ENCODE measurements at places on chromosomes 1 and 21. TPM values are rescaled to one million over a fixed set of nuclear protein-coding genes. Genes with fewer than 3 reads are reported as not detected.

GRCh38 chr1:206651014-206651413 lies 15.7 kb downstream of the DYRK3 start:
- DNase-seq, result no peak

- no peak for DNase-seq
Measured at GRCh38 chr1:168343566-168343965, 62.9 kb downstream of the TBX19 start.

DNA sequence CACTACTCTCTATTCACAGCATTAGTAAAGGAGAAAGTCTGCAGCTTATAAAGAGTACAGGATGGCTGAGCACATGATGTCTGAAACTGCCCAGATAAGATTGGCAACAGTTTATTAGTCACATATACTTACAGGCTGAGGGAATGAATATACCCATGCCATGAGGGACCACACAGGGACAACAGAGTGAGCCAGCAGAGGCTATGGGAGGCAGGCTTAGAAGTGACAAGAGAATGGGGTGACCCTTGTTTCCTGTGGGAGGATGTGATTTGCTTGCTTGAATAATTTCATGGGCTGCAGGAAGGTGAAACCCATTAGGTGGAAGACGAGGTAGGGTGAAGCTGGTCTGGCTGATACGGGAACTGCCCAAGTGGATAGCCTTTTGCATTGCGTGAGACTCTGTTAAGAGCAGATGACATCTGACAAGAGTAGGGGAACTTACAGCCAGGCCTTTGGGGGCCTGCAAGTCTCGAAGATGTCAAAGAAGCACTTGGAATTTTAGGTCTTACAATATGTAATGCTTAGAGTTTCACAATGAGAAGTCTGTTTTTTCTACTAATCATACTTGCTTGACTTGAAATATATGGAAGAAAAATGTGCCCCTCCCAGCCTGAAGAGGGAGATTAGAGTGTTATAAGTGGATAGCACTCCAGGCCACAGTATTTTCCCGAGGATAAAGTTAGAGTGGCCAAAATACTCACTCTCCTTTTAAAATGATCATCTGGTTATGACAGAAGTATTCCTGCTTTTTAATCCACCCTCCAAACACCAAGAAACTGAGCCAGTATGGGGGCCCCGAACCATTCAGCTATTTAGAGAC lies 34.6 kb upstream of the TNFSF4 start:
- DNase-seq, result no peak

- DNase-seq, result no peak
Measured at GRCh38 chr1:217626321-217626720, 4.6 kb downstream of the GPATCH2 start.

Gene ALX3
- total RNA-seq, result not detected

Gene KCNJ9
- total RNA-seq, result not detected

GRCh38 chr1:41850029-41850428 lies 68.7 kb downstream of the HIVEP3 start:
- DNase-seq, result no peak

GRCh38 chr1:245678860-245679411 lies 524.2 kb downstream of the KIF26B start:
- no peak for DNase-seq

Gene KCNJ10
- not detected for total RNA-seq

Gene LCE3C
- total RNA-seq, result not detected

DNA sequence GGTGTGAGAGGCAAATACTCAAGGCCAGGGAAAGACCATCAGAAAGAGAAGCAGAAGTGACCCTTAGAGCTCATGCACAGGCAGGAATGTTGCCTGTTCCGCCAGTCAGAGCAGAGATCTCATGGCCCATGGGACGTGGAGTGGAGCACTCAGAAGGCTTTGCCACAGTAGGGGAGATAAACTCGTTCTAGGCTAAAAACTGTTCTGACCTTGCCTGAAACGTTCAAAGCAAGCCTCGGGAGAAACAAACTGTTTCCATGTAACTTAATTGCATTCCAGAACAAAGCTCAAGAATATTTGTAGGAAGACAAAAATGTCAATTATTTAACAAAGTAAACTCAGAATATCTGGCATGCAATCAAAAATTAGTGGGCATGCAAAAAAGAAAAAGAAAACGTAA lies 20.7 kb upstream of the SLC19A1 start:
- no peak for DNase-seq

GRCh38 chr1:33133478-33134105 lies 48.3 kb downstream of the TRIM62 start:
- no peak for DNase-seq
